ENCODE measurements at places on chromosomes 2 and 18.
A peak's percentile ranks its signal among the peaks of the same experiment; 100 is the strongest.

DNA sequence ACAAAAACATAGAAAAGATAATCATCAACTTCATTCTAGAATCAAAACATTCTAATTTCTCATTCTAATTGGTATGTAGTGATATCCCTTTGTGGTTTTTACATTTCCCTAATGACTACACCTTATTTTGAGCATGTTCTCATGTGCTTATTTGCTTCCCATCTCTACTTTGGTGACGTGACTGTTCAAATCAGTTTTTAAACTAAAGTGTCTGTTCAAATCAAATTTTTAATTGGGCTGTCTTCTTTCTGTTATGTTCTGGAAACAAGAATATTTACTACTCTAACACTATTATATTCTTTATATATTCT, 45.5 kb downstream of the YES1 start:
- DNase-seq: no peak

- DNase-seq: no peak
Measured at GRCh38 chr2:141941210-141941714, 189.6 kb downstream of the LRP1B start.

DNA sequence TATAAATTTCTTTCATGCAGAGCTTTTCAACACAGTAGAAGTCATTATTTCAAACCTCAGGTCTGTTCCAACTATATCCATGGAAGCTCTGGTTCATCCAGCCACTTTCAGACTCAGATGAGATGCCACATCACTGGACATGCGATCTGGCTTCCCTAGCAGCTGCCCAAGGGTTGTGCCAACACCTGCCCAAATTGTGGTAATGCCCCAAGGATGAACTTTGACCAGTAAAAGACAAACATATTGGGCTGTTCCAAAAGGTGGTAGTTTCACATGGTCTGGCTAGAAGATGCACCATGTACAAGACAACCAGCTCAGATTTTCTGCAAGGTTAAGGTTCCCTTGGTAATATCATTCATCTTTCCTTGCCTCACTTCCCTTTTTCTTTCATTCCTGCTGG, 101.9 kb downstream of the THADA start:
- no peak for DNase-seq

DNA sequence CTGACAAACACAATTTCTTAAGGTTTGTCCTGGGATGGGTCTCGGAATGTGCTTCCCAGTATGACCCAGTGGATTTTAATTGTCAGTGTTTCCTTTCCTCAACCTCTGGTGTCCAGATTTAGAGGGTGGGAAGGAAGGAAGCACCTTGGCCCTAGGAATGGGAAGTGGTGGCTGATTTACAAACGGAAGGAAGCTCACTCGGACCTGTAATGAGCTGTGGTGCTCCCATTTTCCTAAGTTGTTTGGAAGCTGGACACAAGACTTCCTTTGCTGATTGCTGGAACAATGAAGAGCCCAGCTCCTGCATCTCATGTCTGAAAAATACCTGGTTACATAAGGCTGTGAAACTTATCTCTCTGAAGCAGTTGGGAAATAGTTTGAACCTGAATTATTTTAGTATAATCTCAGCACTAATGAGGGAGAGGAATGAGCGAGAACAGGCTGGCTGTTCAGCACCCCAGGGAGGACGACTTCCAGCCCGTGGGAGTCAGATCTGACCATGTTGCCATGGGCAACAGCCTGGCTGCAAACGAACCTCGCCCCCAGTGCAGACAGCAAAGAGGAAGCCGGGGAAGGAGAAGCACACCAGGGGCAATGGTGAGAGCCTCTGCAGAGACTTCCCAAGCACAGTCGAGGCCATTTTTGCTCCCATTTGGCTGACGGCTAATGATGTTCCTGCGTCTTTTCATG, 74.4 kb upstream of the ASB18 start:
- DNase-seq: no peak

DNA sequence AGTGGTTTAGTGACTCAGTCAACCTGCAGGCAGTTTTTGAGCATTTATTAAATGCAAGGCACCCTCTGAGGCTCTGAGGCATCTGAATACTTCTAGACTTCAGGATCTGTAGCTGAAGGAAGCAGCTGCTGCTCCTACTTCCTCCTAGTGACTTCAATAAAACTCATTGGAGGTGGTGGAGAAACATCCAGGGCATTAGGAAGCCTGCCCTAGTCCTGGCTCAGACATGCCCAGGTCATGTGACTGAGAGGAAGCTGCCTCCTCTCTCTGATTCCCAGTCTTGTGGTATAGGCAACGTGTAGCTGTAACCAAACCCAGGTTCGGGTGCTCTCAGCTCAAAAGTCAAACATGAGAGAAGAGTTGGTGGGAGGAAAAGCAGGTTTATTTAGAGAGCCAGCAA, 287.2 kb upstream of the GYPC start:
- DNase-seq: no peak

- DNase-seq: no peak
Measured at GRCh38 chr2:230690439-230690838, 22.2 kb upstream of the CAB39 start.

- DNase-seq: no peak
Measured at GRCh38 chr18:49677081-49677480, 115.2 kb downstream of the LIPG start.

GRCh38 chr18:10410472-10411308, 43.7 kb upstream of the APCDD1 start:
- DNase-seq: no peak

GRCh38 chr2:124542932-124543640, 518.0 kb downstream of the CNTNAP5 start:
- DNase-seq: no peak

- DNase-seq: no peak
Measured at GRCh38 chr2:162838136-162838497, 450 bp downstream of the KCNH7 start.

GRCh38 chr18:68735483-68736343, 20.8 kb upstream of the TMX3 start:
- peak; percentile 45 for DNase-seq

GRCh38 chr2:201639205-201639604, 4.1 kb downstream of the TMEM237 start:
- no peak for DNase-seq
